LNCaP clone FGC (cell line): ENCODE measurements at places on chromosomes 5 and 9.

DNA sequence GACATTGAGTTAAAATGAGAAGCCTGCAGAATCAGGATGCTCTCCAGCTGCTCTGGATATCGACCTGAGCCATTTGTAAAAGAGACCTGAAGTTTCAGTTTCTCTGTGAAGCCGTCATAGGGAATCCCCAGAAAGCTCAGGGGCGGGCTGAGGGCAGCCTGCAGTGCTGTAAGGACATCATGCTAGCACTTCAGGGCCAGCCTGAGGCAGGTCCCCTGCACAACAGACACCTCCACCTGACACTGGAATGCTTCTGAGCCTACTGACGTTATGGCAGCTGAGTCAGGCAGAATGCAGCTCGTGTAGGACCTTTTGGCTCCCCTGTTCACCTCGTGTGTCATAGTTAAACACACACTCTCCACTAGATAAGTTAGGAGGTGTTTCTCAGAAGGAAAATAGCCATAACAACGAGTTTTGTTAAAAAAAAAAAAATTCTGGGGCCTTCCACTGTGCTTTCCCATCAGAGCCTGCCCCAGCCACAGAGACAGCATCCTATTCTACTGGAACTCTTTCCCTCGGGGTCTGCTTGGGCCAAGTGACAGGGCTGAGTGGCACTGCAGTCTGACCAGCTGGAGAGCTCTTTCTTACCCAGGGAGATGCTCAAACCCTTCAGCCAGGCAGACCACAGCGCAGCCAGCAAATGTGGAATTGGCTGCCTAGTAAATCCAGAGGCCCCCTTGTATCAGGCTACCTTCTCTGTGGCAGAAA, 354.9 kb downstream of the DIRAS2 start:
- no peak for DNase-seq

GRCh38 chr5:151904909-151905308, 19.7 kb downstream of the GLRA1 start:
- DNase-seq: no peak

DNA sequence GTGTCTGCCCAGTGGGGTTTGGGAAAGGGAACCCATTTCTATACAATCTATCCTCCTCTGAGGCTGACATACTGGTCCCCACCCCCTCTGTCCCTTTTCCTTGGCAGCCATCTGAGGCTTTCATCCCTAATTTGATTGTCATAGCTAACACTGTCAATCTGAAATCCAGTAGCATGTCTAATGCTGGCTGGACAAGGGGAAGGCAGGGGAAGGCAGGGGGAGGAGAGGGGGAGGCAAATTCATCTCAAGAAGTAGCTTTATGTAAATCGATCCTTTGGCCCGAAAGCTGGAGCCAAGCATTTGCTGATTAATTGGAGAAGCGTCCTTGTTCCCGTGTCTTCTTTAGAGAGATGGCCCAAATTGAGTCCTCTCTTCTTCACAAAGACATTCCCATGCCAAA, 314.1 kb upstream of the PANK3 start:
- DNase-seq: no peak

- DNase-seq: no peak
These were observed 39.2 kb downstream of the RCL1 start for GRCh38 chr9:4831944-4832343.

DNA sequence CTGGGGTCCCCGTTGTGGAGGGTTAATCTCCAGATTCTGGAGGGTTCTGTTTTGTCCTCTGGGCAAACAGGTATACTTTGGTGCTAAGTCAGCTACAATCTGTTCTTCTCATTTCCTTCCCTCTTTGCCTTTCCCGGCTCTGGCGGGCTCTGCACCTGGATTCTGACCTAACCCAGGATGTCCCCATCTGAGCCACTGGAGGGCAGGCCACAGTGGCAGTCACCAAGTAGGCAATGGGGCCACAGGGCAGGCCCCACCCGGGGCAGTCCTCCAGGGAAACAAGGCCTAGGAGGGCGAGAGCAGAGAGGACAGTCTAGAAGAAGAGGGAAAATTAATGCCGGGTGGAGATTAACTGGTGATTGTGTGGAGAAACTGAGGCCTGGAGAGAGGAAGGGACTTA, 40.4 kb upstream of the HRH2 start:
- no peak for DNase-seq

DNA sequence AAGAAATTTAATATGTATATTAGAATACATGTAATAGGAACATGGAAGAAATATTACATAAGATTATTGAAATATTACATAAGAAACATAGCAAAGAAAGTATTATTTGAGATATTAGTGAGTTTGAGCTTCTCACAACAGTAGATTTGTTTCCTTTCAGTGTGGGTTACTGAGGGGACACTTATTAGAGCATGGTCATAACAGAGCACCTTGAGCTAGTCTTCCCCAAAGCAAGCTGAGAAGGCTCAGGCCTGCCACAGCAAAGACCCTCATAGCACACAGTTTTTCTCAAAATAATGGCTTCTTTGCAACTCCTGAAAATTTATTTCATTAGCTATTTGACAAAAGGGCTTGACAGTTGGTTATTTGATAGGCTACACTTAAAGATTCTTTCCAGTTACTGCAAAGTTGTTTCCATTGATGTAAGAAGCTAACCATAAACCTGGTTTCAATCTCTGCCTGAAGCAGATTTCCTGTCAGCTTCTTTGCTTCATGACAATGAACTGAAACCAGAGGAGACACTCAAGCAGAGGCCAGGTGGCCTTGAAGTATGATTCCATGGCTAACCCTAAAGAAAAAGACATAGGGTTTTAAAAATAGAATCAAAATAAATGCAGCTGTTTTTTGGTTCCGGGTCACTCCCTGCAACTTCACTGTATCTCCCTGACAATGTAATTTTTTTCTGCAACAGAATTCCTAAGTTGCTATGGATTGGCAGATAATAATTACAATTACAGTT, 68.6 kb downstream of the ERMP1 start:
- no peak for DNase-seq
